ENCODE measurements at places on chromosomes 6 and 20.

- DNase-seq: no peak
These were observed 2.2 kb upstream of the NINL start for GRCh38 chr20:25587536-25587935.

DNA sequence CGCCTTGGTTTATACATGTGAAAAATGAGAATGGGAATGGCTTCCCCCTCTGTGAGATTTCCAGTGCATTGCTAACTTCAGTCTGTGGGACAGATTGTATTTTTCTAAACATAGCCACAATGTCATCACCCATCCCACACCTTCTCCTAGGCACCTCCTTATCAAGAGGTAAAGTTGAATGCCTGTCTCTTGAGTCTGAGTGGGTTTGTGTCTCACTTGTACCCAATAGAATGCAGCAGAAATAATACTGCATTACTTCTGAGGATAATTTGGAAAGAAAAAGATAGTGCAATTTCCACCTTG is 27.9 kb downstream of the RIN2 start:
- no peak for DNase-seq

DNA sequence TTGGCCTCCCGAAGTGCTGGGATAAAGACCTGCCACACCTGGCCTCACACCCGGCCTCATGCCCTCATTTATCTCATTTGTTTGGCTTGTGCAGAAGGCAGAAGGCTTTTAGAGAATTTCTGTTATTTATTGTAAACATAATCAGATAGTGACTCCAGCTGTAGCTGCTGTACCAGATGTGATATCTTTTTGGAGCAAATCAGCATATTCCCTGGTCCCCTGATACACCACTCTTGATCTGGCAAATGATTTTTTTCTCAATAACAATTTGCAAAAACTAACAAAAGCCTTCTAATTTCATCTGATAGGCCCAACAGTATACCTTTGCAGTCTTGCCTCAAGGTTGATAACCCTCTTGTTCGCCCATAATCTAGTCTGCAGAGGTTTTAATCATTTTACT is 26.5 kb upstream of the TULP1 start:
- no peak for DNase-seq

GRCh38 chr6:81722506-81723223 is 29.8 kb downstream of the TENT5A start:
- no peak for DNase-seq

GRCh38 chr6:27867051-27867944 is 44.9 kb downstream of the OR2B2 start:
- peak; percentile 55 for DNase-seq

GRCh38 chr20:1005452-1006027 is 3.4 kb upstream of the RSPO4 start:
- no peak for DNase-seq

DNA sequence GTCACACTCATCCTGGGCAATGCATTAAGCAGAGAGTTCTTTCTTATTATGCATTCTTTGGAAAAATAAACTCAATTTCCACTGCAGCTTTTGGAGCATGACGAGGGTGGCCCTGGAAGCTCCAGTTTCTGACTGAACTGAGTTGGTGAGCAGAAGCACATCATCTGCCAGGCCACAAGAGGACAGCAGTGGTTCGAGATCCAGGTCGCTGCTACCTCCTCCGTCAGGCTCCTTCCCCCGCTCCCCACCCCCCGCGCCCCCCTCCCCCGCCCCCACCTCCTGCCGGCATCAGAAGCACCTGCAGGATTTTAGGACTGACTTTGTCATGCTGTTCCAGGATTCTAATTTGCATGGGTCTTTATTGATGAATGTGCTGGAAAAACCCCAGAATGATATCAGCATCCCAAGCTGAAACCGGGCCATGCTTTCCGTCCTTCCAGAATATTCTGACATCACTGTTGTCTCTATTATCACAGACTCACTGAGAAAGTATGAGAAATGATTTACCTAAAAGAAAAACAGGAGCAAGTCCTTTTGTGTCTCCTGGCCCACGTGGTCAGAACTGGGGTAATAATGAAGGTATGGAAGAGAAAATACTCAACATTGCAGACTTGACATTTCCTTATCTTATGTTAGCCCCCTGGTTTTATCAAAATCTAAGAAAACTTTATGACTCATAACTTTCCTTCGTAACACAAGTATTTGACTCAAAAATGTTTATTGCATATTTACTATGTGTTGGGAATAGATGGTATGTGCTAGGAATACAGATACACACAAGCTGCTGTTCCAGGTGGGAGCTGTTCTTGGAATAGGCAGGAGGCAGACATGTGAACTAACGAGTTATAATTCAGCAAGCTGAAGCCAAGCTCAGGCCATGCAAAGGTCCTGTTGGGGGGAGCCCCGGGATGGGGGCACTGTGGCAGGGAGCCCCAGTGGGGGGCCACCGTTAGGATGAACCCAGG is 220.2 kb upstream of the EXOC2 start:
- no peak for DNase-seq

DNA sequence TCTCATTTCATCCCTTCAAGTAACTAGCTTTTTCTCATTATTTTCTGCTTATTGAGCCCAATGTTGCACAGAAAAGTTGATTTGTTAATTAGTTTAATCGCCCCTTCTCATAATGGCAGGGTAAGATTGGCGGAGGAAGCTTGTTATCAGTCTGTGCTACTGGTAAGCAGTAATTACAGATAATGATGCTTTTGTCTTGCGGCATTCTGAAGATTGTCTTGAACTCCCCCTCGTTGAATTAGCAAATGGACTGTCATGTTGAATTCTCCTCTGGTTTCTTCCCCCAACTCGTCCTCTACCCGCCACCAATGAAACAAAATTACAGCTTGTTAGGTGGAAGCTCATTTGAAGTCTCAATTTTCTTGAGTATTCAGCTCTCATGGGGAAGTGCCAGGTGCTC is 39.4 kb downstream of the PRDM13 start:
- DNase-seq: no peak

DNA sequence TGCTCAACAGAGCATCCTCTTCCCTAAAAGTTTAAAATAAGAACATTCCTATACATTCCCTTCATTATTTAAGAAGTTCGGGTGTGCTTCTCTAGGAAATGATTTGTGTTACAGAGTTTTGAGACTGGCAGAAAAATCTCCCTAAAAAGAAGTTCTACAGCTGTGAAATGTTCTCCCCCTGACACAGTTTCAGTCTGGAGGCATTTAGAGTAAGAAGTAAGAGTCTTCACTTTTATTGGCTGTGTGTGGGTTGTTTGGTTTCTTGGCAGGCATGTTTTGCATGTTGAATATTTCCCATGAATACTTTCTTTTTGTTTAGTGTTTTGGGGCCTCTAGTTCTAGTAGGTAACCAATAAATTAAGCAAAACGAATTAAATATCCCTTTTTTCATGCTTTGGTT is 195.9 kb downstream of the TENT5A start:
- no peak for DNase-seq

- DNase-seq: no peak
These were observed 78.9 kb upstream of the HEY2 start for GRCh38 chr6:125670568-125670967.

DNA sequence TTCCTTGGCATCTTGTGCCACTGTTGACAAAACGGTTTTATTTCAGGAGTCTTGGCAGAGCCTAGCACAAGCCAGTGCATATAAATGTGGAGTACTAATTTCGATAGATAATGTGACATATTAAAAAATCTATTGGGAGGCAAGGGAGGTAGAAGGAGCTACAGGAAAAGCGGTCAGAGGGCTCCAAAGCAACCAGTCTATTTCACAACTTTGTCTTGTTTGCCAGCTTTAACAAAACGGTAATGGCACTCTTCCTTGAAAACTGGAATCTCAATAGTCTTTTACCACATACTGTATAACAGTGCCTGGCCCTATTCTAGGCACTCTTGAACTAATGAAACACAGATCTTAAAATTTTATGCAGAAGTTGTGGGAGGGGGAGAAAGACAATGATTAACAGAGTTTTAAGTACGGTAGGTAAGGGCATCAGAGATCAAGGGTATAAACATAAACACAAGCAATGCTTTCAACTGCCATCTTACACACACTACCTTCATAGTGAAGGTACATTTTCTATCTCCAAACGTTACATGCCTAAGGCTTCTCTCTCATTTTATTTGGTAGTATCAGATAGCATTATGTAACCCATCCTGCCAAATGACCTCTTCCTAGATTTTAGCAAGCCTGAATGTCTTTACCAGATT is 33.5 kb upstream of the SYNCRIP start:
- DNase-seq: no peak

GRCh38 chr6:135008072-135008940 is 46.3 kb downstream of the HBS1L start:
- no peak for DNase-seq

- DNase-seq: no peak
These were observed 2.2 kb downstream of the TAF4 start for GRCh38 chr20:62063315-62063980.

- DNase-seq: no peak
These were observed 5.6 kb upstream of the BLOC1S5 start for GRCh38 chr6:8069631-8070284.

DNA sequence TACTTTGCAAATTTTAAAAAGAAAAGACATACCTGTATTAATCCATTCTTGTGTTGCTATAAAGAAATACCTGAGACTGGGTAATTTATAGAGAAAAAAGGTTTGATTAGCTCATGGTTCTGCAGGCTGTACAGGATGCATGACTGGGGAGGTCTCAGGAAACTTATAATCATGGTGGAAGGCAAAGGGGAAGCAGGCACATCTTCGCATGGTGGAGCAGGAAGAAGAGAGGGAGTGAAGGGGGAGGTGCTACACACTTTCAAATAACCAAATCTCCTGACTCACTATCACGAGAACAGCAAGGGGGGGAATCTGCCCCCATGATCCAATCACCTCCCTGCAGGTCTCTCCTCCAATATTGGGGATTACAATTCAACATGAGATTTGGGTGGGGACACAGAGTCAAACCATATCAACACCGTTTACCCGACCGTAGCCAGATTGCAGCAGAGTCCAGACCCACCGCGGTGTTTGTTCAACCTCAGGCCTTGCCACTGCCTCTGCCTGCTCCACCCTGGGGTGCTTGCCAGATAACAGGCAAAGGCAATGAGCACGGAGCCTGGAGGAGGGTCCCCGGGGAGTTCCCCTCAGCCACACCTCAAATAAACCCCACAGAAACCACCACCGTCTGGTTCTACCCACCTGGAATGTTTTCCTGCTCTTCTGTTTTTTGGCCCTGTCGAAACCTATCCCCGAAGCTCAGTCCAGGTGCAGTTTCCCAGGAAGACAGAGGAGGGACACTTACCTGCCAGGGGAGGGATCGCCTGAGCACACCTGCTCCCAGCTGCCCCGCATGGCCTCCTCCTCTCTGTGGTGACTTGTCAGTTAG is 142.2 kb upstream of the AFDN start:
- peak; percentile 42 for DNase-seq

Measured in NCI-H1092 (cell line).